ENCODE measurements at places on chromosomes 2 and 18. TPM values are rescaled to one million over a fixed set of nuclear protein-coding genes. Genes with fewer than 3 reads are reported as not detected.

DNA sequence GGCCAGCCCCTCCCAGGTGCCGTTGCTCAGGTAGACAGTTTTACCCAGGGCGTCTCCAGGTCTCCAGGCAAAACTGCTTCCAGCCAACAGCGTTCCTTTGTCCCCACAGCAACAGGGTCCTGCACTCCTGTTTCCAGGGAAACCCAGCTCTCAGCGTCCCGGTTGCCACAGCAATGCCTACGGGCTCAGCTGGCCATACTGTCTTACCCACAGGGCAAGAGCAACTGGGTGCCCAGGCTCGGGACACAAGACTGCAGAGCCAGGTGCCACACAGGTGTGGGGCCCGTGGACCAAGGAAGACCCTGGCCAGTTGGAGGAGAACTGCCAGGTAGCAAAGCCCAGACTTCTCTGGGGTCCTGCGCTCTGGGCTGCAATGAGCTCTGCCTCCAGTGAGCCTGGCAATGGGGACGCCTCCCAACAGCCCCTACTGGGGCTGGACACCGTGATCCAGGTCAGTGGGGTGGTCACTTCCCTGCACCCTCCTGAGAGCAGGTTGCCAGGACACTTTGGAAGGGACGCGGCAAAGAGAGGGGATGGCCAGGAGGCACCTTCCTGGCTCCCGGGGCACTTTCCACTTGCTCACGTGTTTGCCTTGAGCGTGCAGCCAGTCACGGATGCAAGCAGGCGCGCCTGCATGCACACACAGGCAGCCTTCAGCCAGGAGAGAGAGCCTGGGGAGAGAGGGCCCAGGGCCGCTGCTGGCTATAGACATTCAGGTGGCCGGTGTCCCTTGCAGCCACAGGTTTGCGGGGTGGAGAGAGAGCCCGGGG lies at the start of gene CROCC2:
Gene CROCC2, plus strand, starts transcription at position 196 of the 770 bp plus-strand sequence. Its CDS starts 178 bp downstream, at position 374.
- no peak for DNase-seq

GRCh38 chr18:75067996-75068645 lies 140.8 kb downstream of the PTGR3 start:
- DNase-seq = no peak

- DNase-seq = no peak
These were observed 666.5 kb downstream of the SLC4A3 start for GRCh38 chr2:220293966-220294365.

DNA sequence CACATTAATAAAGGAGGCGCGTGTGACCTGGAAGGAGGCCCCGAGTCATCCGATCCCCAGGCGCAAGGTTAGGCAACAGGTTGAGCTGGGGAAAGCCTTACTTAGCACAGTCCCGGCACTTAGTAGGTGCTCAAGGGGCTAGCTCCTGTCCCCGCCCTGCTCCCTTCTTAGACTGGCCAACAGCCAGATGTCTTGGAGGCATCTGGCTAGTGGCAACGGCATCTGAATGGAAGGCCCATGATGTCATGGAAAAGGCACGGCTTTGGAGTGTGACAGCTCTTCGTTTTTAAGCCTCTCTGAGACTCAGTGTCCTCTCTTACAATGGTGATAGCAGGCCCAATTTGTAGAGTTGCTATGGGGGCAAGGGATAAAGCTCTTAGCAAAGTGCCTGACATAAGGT lies 258.3 kb downstream of the CYRIA start:
- DNase-seq = no peak

The GALR1 gene
- not detected for polyA plus RNA-seq

DNA sequence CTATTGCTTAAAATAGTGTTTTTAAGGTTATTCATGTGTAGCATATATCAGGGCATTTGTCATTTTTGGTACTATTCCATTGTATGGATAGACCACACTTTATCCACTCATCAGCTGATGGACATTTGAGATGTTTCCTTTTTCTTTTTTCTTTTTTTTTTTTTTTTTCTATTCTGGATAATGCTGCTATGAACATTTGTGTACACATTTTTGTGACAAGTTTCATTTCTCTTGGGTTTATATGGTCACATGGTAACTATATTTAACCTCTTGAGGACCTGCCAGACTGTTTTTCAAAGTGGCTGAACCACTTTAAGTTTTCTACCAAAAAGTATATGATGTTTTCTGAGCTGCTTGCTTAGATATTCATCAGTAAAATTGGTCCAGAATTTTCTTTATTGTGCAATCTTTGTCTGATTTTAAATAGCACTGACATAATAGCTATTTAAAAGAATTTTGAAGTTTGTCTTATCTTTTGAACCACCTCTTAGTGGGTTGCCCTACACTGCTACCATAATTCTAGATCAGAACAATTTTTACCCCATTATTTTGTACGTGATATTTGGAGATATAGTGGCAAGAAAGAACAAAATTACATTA lies 219.4 kb upstream of the SIX3 start:
- peak; percentile 13 for DNase-seq

DNA sequence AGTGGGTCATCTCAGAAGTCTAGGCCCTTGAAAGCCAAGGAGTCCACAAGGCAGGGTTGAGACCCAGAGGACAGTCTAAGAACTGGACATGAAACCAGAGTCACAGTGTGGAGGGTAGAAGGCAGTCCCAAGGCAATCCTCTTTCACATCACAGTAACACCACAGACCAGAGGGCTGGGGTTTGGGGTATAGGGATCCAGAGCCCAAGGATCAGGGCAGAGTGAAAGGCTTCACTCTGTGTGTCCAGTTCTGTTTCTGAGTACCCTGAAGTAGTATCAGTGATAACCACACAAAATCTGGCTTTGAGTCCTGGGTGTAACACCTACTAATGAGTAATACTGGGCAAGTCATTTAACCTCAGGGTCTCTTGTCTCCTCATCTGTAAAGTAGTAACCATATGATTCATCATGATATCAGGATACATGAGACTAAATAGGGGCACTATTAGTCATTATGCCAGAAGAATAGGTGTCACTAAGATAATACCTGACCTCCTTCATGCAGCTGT lies 91.0 kb downstream of the ICA1L start:
- peak; percentile 39 for DNase-seq

- no peak for DNase-seq
These were observed 65.7 kb upstream of the NCKAP5 start for GRCh38 chr2:133633881-133634409.

- DNase-seq = no peak
These were observed 26.3 kb downstream of the FN1 start for GRCh38 chr2:215409331-215410127.

DNA sequence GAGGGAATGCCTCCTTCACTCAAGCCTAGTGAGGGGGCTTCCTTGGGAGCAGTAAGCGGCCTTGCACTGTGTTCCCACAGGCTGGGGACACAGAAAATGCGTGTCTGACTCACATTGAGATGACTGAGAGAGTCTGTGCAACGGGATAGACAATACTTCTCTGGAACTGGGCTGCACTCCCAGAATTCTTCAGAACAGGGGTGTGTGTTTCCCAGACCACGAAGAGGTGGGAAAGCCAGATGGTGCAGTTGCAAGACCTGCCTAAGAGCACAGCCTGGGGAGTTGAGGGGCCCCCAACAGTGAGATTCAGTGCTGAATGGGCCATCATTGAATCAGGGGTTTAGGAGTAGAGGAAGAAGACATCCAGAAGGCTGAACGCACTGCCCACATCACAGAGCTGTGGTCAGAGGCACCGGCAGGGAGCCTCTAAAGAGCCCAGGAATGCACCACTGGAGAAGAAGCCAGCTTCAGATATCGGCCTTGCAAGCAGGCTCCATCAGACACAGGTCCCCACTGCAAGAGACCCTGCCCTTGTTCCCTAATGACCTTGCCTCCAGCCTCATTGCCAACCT lies 36.6 kb upstream of the MRPL19 start:
- no peak for DNase-seq

GRCh38 chr2:44751754-44752479 lies 189.6 kb upstream of the SIX3 start:
- DNase-seq = no peak

The C2orf78 gene
- 0.53 TPM for polyA plus RNA-seq

GRCh38 chr18:25278394-25278793 lies 73.6 kb downstream of the ZNF521 start:
- no peak for DNase-seq

The TBR1 gene
- not detected for polyA plus RNA-seq

The ANKRD30B gene
- not detected for polyA plus RNA-seq

DNA sequence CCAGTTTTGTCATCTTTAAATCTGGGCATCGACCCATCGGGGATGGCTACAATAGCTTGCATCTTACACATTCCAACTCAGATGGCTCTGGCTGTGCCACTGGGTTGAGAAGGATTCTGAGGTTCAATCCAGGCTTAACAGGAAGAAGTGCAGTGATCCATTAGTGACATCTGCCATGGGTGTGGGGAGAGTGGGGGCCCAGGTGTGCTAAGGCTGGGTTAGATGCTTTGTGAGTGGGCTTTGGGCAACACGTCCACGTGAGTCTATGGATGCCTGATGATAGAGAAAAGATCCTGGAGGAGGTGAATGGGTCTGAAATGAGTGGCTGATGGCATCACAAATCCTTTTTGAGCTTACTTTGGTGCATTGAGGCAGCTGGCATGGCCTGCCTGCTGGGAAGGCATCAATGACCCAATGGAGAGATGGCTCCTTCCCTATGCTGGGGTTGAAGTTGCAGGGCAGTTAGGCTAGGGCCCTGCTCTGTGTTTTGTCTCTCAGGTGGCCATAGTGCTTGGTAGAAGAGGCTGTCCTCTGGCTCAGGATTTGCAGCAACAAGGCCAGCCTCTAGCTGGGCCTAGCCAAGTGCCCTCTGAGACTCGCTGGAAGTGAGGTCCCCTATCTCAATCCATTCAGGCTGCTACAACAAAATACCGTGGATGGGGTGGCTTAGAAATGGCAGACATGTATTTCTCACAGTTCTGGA lies 56.7 kb downstream of the HS1BP3 start:
- DNase-seq = no peak

All from GM12878 (cell line).